Body of pancreas (tissue), 4 donors: ENCODE measurements at places on chromosomes 6 and 20.
A peak's percentile ranks its signal among the peaks of the same experiment; 100 is the strongest.

GRCh38 chr20:8790442-8791074, 278.3 kb upstream of the PLCB4 start:
- no peaks in the 10 kb centered on the region for H3K27me3 ChIP-seq
- no peaks in the 10 kb centered on the region for H3K4me1 ChIP-seq
- no peak overlapping the region for H3K4me3 ChIP-seq
- no peaks in the 10 kb centered on the region for H3K36me3 ChIP-seq

DNA sequence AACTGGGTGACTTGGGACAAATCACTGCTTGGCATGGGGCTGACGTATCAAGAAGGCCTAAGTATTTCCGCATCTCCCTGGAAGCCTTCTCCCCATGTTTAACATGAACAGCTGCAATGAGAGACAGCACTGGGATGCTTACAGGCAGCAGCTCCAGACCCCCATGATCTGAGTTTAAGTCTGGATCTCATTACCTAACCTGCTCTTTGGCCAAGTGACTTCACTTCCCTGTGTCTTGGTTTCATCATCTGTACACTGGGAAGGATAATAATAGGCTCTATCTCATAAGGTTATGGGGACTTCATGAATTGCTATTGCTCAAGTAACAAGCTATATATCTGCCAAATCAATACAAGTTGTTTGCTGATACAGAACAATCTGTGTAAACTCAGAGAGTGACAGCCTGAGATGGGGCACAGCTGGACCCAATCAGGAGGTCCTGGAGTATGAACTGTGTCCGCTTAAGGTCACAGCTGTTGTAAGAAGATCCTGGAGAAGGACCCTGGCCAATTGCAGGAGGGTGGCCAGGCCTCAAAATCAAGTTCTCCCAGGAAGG, 56.0 kb downstream of the TGM2 start:
- no peaks in the 10 kb centered on the region for H3K27me3 ChIP-seq
- DNase-seq, result peak; percentile 25
- H3K4me3 ChIP-seq, result no peak overlapping the region
- H3K36me3 ChIP-seq, result no peaks in the 10 kb centered on the region

DNA sequence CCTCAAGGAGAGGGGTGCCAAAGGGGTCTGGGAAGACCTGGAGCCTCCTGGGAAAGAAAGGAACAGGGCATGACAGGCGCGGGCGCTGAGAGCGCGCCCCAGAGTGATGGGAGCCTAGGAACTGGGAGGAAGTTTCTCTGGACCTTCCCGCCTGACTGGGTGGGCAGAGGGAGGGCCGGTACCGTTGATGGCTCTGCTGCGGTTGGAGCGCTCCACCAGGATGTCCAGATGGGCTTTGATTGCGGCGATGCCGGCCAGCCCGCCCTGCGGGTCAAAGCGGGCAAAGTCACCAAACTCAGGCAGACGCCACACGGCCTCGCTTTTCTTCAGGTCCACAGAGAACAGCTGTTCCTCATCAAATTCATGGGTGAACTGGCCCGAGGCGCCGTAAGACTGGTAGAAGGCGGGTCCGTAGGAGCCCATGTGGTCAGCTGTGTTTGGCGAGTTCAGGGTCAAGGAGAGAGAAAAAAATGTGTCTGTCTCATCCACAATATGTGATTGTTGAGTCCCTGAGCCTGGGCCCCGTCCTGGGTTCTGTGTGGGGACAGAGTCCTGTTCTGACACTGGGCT, 1.5 kb downstream of the HLA-DOA start:
- no peaks in the 10 kb centered on the region for H3K27me3 ChIP-seq
- no peak overlapping the region for H3K4me3 ChIP-seq
- no peak for DNase-seq
- no peak overlapping the region for H3K27ac ChIP-seq

DNA sequence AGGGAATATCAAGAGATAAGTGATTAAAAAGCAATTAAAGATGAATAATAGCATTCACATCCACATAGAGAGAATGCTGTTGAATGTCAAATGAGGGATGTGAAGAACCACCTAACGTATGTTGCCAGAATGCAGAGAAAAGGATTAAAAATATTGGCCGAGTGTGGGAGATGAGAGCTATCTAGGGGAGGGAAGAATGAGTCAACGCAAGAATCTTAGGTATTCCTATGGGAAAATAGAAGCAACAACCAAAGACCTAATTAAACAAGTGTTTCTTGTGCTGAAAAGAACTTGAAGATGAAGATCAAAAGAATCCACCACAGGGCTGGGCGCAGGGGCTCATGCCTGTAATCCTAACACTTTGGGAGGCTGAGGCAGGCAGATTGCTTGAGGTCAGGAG, 12.2 kb upstream of the RSPH3 start:
- no peaks in the 10 kb centered on the region for H3K27me3 ChIP-seq
- no peak overlapping the region for H3K4me3 ChIP-seq
- no peaks in the 10 kb centered on the region for H3K4me1 ChIP-seq
- DNase-seq, result no peak
- no peaks in the 10 kb centered on the region for H3K36me3 ChIP-seq

DNA sequence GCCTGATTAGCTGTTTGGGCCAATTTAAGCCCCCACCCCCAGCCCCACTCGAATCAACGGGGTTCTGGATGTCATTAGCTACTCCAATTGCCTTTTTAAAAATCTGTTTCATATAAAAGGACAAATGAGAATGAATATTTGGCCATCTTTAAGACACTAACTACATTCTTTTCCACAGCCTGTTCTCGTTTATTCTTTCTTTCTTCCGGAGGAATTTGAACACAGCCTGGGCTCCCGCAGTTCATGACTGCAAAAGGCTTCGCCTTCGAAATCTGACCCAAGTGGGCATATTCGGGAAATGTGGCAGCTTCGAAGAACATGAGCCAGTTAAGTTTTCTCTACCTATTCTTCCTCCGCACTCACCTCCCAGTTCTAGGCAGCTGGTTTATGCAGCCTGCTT, 49.4 kb upstream of the NFATC2 start:
- H3K36me3 ChIP-seq, result no peaks in the 10 kb centered on the region
- no peak overlapping the region for H3K4me3 ChIP-seq
- no peak for DNase-seq
- no peaks in the 10 kb centered on the region for H3K27me3 ChIP-seq
- H3K4me1 ChIP-seq, result no peaks in the 10 kb centered on the region

- no peak overlapping the region for H3K4me3 ChIP-seq
- H3K27ac ChIP-seq, result no peak overlapping the region
- H3K4me1 ChIP-seq, result peaks cover 4% of the 10 kb centered on the region
- no peaks in the 10 kb centered on the region for H3K36me3 ChIP-seq
These were observed 21.3 kb downstream of the MLIP start for GRCh38 chr6:54132587-54132986.

DNA sequence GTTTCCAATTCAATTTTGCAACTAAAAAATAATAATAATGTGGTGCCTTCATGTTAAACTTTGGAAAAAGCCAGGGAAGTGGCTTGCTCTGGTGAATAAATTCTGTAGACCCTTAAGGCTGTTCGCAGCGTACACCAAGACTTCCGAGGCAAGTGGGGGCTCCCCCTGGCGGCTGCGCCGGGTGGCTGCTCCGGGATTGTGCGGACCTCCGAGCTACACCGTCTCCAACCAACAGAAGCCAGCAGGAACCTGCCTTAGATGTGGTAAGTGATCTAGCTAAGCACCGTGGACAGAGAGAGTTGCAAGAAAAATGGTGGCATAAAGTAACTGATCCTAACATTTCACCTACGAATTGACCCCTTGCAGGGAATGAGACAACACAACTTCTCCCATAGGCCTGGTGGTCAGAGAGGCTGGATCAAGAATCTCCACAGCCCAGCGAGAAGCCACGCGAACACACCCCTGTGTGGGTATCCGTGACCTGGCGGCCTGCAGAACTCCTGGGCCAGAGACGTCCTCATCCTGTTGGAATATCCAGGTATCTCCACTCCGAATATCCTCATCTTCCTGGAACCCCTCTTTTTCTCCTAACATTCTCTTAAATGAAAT, 69.6 kb downstream of the TBXT start:
- DNase-seq, result peak; percentile 73
- H3K4me1 ChIP-seq, result peaks cover 8% of the 10 kb centered on the region
- H3K36me3 ChIP-seq, result no peaks in the 10 kb centered on the region
- no peaks in the 10 kb centered on the region for H3K27me3 ChIP-seq
- no peak overlapping the region for H3K4me3 ChIP-seq
- no peak overlapping the region for H3K27ac ChIP-seq

DNA sequence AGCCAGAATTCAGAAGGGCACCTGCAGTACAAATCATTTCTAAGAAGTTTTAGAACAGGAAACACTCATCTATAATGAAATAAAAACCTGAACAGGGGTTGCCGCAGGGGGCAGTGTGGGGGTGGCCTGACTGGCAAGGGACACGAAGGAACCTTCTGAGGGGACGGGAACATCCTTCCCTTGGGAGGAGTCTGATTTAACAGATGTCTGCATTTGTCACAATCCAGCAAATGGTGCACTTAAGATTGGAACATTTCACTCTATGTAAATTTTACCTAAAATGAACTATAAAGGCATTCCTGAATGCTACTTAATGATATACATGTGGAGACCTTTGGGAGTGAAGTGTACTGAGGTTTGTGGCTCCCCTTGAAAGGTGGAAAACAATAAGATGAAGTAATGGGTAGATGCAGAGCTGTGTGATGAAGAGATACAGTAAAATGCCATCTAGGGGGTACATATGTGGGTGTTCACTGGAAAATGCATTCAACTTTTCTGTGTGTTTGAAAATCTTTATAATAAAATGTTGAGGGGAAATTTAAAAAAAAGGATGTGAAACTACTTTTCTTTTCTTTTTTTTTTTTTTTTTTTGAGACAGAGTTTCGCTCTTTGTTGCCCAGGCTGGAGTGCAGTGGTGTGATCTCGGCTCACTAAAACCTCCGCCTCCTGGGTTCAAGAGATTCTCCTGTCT, 89.5 kb downstream of the SNX5 start:
- H3K4me3 ChIP-seq, result no peak overlapping the region
- no peaks in the 10 kb centered on the region for H3K36me3 ChIP-seq
- no peak overlapping the region for H3K27ac ChIP-seq
- H3K27me3 ChIP-seq, result no peaks in the 10 kb centered on the region
- no peak for DNase-seq
- peaks cover 25% of the 10 kb centered on the region for H3K4me1 ChIP-seq

- no peak overlapping the region for H3K27ac ChIP-seq
- no peaks in the 10 kb centered on the region for H3K4me1 ChIP-seq
- H3K27me3 ChIP-seq, result no peaks in the 10 kb centered on the region
- DNase-seq, result no peak
- no peak overlapping the region for H3K4me3 ChIP-seq
These were observed 90.9 kb upstream of the HDDC2 start for GRCh38 chr6:125392682-125393081.

GRCh38 chr6:147081076-147081609, 123.1 kb upstream of the STXBP5 start:
- no peaks in the 10 kb centered on the region for H3K27me3 ChIP-seq
- no peak overlapping the region for H3K27ac ChIP-seq
- H3K4me3 ChIP-seq, result no peak overlapping the region
- H3K4me1 ChIP-seq, result peaks cover 39% of the 10 kb centered on the region
- DNase-seq, result no peak
- no peaks in the 10 kb centered on the region for H3K36me3 ChIP-seq

DNA sequence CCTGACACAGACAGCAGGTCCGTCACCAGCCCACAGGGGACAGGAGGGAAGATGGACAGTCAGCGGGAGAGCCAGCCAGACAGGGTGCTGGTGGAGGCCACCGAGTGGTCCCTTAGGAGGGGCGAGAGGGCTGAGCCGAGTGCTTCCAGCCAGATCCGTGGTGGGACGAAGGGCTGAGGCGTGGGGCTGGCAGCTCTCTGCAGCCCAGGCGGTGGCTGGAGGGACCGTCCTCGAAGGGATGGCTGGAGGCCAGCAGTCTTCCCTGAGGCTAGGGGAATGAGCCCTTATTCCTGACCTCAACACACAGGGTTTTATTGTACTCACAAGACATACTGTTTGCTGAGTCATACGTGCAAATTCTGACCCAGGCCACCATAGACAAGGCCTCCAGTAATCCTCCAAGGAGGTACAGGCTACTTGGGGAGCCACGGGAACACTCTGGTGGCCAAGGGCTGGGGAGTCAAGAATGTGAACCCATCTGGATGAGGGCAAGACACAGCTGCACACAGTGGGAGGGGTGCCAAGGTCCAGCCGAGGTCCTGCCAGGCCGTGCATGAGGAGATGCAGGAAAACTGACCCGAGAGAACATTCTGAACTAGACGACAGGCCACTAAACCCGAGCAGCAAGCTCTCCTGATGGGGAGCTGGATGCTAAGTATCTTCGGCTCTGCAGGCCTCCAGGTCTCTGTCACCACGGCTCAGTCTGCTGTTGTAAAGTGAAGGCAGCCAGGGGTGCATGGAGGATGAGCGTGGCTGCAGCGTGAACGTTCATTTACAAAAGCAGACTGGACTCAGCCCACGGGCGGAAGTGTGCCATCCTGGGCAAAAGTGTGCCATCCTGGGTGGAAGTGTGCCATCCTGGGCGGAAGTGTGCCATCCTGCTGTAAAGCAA, 242.5 kb downstream of the TTLL2 start:
- H3K27ac ChIP-seq, result no peak overlapping the region
- no peaks in the 10 kb centered on the region for H3K27me3 ChIP-seq

- H3K27ac ChIP-seq, result no peak overlapping the region
- H3K27me3 ChIP-seq, result no peaks in the 10 kb centered on the region
- H3K4me1 ChIP-seq, result no peaks in the 10 kb centered on the region
- H3K36me3 ChIP-seq, result no peaks in the 10 kb centered on the region
These were observed 9.0 kb upstream of the BHLHE23 start for GRCh38 chr20:63015662-63016361.

DNA sequence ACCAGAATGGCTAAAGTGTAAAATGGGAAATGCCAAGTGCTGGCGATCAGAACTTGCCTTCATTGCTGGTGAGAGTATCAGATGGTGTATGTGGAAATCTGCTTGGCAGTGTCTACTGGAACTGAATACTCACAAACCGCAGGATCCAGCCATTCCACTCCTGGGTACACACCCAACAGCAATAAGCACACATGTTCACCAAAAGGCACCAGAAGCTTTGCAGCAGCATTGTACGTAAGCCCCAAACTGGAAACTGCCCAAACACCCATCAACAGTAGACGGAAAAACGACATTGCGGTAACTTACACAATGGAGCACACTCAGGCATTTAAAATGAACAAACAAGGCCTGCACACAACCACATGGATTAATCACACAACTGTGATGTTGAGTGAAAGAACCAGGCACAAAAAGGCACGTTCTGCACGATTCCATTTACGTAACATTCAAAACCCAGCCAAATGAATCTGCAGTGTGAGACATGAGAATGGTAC, 37.3 kb upstream of the BPIFA2 start:
- DNase-seq, result no peak
- no peak overlapping the region for H3K4me3 ChIP-seq
- H3K4me1 ChIP-seq, result peaks cover 36% of the 10 kb centered on the region
- no peaks in the 10 kb centered on the region for H3K27me3 ChIP-seq

DNA sequence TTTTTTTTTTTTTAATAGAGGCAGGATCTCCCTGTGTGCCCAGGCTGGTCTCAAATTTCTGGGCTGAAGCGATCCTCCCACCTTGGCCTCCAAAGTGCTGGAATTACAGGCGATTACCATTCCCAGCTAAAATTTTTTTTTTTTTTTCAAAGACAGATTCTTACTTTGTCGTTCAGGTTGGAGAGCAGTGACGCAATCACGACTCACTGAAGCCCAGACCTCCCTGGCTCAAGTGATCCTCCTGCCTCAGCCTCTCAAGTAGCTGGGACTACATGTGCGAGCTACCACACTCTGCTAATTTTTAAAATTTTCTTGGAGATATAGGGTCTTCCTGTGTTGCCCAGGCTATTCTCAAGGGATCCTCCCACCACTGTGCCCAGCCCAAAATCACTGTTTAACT, 58.0 kb upstream of the MYO6 start:
- H3K4me1 ChIP-seq, result no peaks in the 10 kb centered on the region
- DNase-seq, result no peak
- no peak overlapping the region for H3K4me3 ChIP-seq
- H3K27me3 ChIP-seq, result peaks cover under 1% of the 10 kb centered on the region

GRCh38 chr6:36945301-36945700, 9.2 kb upstream of the PI16 start:
- H3K36me3 ChIP-seq, result no peaks in the 10 kb centered on the region
- no peak for DNase-seq
- peaks cover 13% of the 10 kb centered on the region for H3K4me1 ChIP-seq
- H3K27ac ChIP-seq, result no peak overlapping the region
- H3K27me3 ChIP-seq, result no peaks in the 10 kb centered on the region
